ENCODE measurements at places on chromosomes 3 and 15.

DNA sequence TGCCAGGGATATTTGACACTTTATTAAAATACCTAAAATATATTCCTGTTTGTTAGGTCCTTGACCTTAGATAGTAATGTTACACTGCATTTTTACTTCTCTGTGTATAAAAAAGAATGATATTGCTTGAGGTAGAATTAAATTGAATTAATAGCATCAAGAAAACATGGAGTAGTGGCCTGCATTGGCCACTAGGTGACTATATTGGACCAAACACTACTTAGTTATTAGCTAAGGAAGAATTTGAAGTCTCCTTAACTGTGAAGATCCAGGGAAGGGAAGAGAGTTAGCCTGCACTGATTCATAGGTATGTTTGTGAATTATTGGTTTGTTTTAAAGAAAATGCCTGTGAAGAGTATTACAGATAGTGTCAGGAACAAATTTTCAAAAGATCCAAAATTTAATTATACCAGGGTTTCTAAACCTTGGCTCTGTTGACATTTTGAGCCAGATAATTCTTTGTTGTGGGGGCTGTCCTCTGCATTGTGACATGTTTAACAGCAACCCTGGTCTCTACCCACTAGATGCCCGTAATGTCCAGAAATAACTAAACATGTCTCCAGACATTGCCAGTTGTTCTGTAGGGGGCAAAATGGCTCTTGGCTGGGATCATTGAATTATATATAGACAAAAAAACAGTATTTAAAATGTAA is 103.6 kb upstream of the THSD4 start:
- no peaks in the 10 kb centered on the region for H3K36me3 ChIP-seq
- no peaks in the 10 kb centered on the region for H3K27me3 ChIP-seq
- H3K4me1 ChIP-seq = no peaks in the 10 kb centered on the region
- no peak overlapping the region for H3K4me3 ChIP-seq

DNA sequence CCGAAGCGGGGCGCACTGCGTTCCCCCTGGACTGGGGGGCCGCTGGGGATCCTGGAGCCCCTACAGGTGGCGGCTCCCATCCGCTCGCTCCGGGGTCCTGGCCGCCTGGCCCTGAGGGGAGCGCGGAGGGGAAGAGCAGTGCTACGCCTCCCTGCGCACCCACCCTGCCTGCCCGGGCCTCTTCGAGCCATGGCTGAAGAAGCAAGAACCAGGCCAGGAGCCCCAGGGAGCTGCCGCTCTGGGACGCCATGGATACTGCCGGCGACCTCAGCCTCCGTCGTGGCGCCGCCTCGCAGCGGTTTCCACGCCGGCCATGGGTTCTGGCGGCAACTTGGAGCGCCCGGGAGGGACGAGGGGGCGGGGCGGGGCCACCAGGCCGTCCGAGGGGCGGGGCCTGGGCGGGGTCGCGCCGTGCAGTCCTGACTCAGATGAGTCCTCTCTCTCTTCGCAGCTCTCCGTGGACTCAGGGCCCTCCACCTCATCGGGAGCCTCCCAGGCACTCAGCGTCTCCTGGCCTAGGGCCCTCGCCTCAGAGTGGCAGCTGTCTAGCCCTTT is 50.9 kb downstream of the MYL3 start:
- peak overlapping the region; percentile 36 for H3K4me3 ChIP-seq
- peaks cover 29% of the 10 kb centered on the region for H3K27me3 ChIP-seq
- H3K36me3 ChIP-seq = no peaks in the 10 kb centered on the region
- H3K27ac ChIP-seq = no peak overlapping the region
- DNase-seq = peak; percentile 29

- DNase-seq = no peak
- H3K27me3 ChIP-seq = no peaks in the 10 kb centered on the region
- no peak overlapping the region for H3K4me3 ChIP-seq
- no peaks in the 10 kb centered on the region for H3K36me3 ChIP-seq
Observed at GRCh38 chr15:101115393-101115785, 136.5 kb downstream of the CHSY1 start.

- no peak for DNase-seq
- H3K4me3 ChIP-seq = no peak overlapping the region
- peaks cover 14% of the 10 kb centered on the region for H3K27me3 ChIP-seq
- H3K4me1 ChIP-seq = peaks cover 3% of the 10 kb centered on the region
Observed at GRCh38 chr15:41979493-41980266, 7.3 kb upstream of the EHD4 start.

DNA sequence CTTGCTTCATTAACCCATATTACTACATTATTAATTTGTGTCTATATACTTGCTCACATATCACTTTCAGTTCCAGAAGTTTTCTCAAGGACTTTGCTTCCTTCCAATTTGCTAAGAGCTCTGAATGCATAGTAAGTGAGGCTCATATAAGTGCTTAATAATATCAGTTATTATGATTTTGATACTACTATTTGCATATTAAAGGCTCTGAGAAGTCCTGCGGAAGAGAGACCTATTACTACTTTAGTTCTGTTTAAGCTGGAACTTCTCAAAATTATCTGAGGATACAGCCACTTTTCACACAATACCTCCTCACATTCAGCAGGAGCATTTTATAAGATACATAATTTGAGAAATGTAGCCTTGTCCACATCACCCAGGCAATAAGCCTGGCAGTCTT is 81.6 kb downstream of the GJD2 start:
- no peak for DNase-seq
- H3K36me3 ChIP-seq = no peaks in the 10 kb centered on the region
- H3K27ac ChIP-seq = no peak overlapping the region
- no peaks in the 10 kb centered on the region for H3K4me1 ChIP-seq
- no peak overlapping the region for H3K4me3 ChIP-seq
- peaks cover 60% of the 10 kb centered on the region for H3K27me3 ChIP-seq

DNA sequence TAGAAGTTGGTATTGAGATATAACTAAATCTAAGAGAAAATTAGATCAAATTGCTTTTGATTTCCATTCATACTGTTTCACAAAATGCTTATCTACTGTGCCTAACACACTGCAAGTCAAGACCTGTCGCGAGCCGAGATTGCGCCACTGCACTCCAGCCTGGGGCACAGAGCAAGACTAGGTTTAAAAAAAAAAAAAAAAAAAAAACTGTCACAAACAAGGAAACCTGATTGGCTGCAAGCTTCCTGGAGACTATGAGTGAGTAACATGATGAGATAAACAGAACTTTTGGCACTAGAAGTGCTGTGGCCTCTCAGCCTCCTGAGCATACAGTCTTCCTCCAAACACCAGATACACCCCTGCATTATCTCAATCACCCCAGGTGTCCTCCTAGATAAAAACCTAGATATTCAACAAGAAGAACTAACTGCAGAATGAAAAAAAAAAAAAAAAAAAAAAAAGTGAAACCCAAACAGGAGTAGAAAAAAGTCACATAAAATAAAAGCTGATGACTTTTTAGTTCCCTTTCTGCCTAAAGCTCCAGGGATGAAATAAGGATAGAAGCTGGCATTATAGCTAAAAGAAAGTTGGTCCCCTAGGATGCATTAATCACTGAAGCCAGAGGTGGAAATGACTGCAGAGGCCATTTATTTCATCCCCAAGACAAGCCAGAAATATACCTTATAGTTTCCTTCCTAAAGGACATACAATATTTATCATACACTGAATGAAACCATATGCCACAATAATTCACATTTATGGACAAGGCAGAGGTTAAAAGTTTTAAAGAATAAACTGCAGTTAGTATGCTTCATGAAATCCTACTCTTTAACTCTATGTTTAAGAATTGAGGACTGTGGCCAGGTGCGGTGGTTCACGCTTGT is 82.4 kb downstream of the P3H2 start:
- H3K27ac ChIP-seq = no peak overlapping the region
- H3K4me3 ChIP-seq = no peak overlapping the region
- H3K36me3 ChIP-seq = no peaks in the 10 kb centered on the region
- peak; percentile 88 for DNase-seq
- peaks cover 6% of the 10 kb centered on the region for H3K4me1 ChIP-seq

- DNase-seq = no peak
- peaks cover 1% of the 10 kb centered on the region for H3K4me1 ChIP-seq
- no peak overlapping the region for H3K4me3 ChIP-seq
- peaks cover 63% of the 10 kb centered on the region for H3K36me3 ChIP-seq
- no peaks in the 10 kb centered on the region for H3K27me3 ChIP-seq
Observed at GRCh38 chr15:60347480-60348049, 50.2 kb downstream of the ANXA2 start.

- H3K4me1 ChIP-seq = no peaks in the 10 kb centered on the region
- peaks cover 4% of the 10 kb centered on the region for H3K36me3 ChIP-seq
- DNase-seq = no peak
- H3K27ac ChIP-seq = no peak overlapping the region
- peak overlapping the region; percentile 66 for H3K4me3 ChIP-seq
Observed at GRCh38 chr15:59657635-59658125, 365 bp upstream of the GTF2A2 start.

- H3K27me3 ChIP-seq = no peaks in the 10 kb centered on the region
- no peak for DNase-seq
- H3K4me3 ChIP-seq = no peak overlapping the region
- H3K27ac ChIP-seq = no peak overlapping the region
Observed at GRCh38 chr3:47344971-47345370, 35.9 kb upstream of the PTPN23 start.

DNA sequence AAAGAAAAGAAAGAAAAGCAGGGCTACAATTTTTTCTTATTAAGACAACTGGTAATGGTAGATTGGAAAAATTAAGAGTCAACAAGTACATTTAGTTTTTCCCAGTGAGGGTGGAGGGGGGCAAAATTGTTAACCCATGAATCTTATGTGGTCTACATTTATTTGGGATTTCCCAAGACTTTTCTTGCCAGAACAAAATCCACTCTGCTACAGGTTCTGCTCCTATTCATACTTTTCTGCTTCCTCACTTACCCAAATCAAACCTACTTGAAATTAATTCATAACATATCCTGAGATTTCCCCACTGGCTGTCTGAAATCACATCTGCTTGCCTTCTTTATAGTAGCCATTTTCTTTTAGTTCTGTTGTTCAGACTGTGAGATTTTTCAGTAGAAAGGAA is 41.1 kb downstream of the VGLL3 start:
- DNase-seq = peak; percentile 80
- no peaks in the 10 kb centered on the region for H3K27me3 ChIP-seq
- H3K36me3 ChIP-seq = peaks cover 3% of the 10 kb centered on the region
- H3K4me1 ChIP-seq = peaks cover 15% of the 10 kb centered on the region
- H3K27ac ChIP-seq = peak overlapping the region; percentile 63
- H3K4me3 ChIP-seq = no peak overlapping the region

- H3K36me3 ChIP-seq = no peaks in the 10 kb centered on the region
- no peaks in the 10 kb centered on the region for H3K27me3 ChIP-seq
- DNase-seq = no peak
- H3K4me1 ChIP-seq = no peaks in the 10 kb centered on the region
- no peak overlapping the region for H3K4me3 ChIP-seq
Observed at GRCh38 chr15:34456658-34457057, 19.1 kb upstream of the GOLGA8A start.

- H3K36me3 ChIP-seq = no peaks in the 10 kb centered on the region
- H3K27me3 ChIP-seq = no peaks in the 10 kb centered on the region
- peak; percentile 9 for DNase-seq
- peaks cover 24% of the 10 kb centered on the region for H3K4me1 ChIP-seq
Observed at GRCh38 chr15:89999676-90000185, 1.4 kb upstream of the ZNF710 start.

DNA sequence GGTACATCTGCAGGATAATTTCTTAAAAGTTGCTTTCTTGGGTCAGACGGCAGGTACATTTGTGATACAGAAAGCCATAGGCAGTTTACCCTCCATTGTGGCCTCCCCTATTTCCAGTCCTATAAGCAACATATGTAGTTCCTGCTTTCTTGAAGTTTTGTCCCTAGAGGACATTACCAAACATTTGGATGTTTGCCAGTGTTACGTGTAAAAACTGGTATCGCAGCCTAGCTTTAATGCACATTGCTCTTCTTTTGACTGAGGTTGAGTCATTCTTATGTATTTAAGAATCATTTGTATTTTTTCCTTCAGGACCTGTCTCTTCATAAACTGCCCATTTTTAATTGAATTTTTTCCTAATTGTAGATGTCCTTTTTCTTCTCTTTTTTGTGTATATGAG is 114.3 kb downstream of the DIPK2A start:
- peak; percentile 32 for DNase-seq
- no peak overlapping the region for H3K27ac ChIP-seq
- H3K4me3 ChIP-seq = no peak overlapping the region
- no peaks in the 10 kb centered on the region for H3K4me1 ChIP-seq

DNA sequence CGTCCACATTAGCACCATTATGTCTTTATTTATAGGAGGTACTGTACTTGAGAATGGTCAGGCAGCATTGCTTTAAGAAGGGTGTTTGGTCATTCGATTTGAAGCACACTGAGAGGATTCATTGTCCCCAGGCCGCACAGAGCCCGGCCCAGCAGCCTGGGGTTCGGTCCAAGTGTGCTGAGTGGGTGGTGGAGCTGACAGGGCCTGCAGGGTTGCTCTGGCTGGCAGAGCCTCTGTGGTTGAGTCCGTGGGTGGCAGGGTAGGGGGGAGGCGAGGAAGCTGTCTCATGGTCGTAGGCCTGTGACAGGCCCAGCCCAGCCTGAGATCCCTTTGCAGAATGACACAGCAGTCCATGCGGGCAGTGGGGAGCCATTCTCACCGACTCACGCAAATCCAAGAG is 227.7 kb upstream of the TOPAZ1 start:
- no peak for DNase-seq
- peaks cover 14% of the 10 kb centered on the region for H3K27me3 ChIP-seq
- H3K4me1 ChIP-seq = no peaks in the 10 kb centered on the region
- H3K4me3 ChIP-seq = no peak overlapping the region
- no peaks in the 10 kb centered on the region for H3K36me3 ChIP-seq

DNA sequence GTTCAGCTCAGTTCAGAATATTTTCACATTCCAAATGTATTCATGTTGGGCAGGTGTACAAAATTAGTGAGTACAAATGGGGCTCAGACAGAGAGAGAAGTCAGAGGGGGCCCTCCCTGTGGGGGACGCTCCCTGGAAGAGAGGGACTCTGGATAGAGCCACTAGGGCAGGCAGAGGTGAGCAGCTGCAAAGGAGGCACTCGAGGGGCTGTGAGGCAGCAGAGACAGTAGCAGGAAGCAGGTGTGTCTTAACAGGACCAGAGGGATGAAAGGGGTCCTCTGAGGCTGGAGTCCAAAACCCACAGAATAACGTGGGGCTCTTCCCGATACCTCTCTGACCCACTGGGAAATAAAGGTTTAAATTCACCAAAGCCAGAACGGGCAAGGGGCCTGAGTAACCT is 127.1 kb downstream of the MEGF11 start:
- no peak overlapping the region for H3K27ac ChIP-seq
- H3K27me3 ChIP-seq = peaks cover 81% of the 10 kb centered on the region
- H3K4me1 ChIP-seq = no peaks in the 10 kb centered on the region
- DNase-seq = no peak

DNA sequence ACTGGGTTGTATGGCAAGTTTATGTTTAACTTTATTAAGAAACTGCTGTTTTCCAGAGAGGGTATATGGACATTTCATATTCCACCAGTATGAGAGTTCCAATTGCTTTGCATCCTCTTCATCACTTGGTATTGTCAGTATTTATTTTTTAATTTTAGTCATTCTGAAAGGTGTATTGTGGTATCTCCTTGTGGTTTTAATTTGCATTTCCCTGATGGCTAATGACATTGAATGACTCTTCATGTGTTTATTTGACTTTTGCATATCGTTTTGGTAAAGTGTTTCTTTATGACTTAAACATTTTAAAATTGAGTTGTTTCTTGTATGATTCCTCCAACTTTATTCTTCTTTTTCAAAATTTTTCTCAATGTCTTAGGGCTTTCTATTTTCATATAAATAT is 44.4 kb downstream of the IL1RAP start:
- no peak for DNase-seq
- no peak overlapping the region for H3K4me3 ChIP-seq
- H3K27ac ChIP-seq = no peak overlapping the region
- no peaks in the 10 kb centered on the region for H3K36me3 ChIP-seq
- no peaks in the 10 kb centered on the region for H3K4me1 ChIP-seq

- H3K27ac ChIP-seq = no peak overlapping the region
- no peaks in the 10 kb centered on the region for H3K27me3 ChIP-seq
- no peak for DNase-seq
- H3K4me1 ChIP-seq = peaks cover 6% of the 10 kb centered on the region
- H3K36me3 ChIP-seq = no peaks in the 10 kb centered on the region
Observed at GRCh38 chr3:126258670-126259069, 78.3 kb upstream of the ALDH1L1 start.

Measured in IMR-90 (cell line).